Foreskin keratinocyte (primary cell): ENCODE measurements at places on chromosomes 13 and 19. TPM values are rescaled to one million over a fixed set of nuclear protein-coding genes. Genes with fewer than 3 reads are reported as not detected.

LILRB1 gene
- not detected in 2 replicates for total RNA-seq

PCDH8 gene
- not detected in 2 replicates for total RNA-seq

KIR3DL3 gene
- total RNA-seq = not detected in 2 replicates

DCAF15 gene
- total RNA-seq = 32.6 and 33.9 TPM in 2 replicates

ZNF723 gene
- not detected in 2 replicates for total RNA-seq

PAF1 gene
- 41.2 and 54.8 TPM in 2 replicates for total RNA-seq

LILRA1 gene
- not detected in 2 replicates for total RNA-seq

PODNL1 gene
- total RNA-seq = 0.28 and 0.44 TPM in 2 replicates

SYNE4 gene
- total RNA-seq = 1.2 TPM in 2 replicates

MIA gene
- 5.6 and 15.4 TPM in 2 replicates for total RNA-seq

CYP4F8 gene
- not detected in 2 replicates for total RNA-seq

ZNF546 gene
- total RNA-seq = 1.0 and 1.3 TPM in 2 replicates

ZNF808 gene
- total RNA-seq = 9.4 and 12.0 TPM in 2 replicates

SULT2A1 gene
- total RNA-seq = not detected in 2 replicates
